ENCODE measurements at places on chromosomes 7 and 10.
A peak's percentile ranks its signal among the peaks of the same experiment; 100 is the strongest.

- no peak for DNase-seq
Measured at GRCh38 chr7:68984306-68984705, 614.0 kb upstream of the AUTS2 start.

DNA sequence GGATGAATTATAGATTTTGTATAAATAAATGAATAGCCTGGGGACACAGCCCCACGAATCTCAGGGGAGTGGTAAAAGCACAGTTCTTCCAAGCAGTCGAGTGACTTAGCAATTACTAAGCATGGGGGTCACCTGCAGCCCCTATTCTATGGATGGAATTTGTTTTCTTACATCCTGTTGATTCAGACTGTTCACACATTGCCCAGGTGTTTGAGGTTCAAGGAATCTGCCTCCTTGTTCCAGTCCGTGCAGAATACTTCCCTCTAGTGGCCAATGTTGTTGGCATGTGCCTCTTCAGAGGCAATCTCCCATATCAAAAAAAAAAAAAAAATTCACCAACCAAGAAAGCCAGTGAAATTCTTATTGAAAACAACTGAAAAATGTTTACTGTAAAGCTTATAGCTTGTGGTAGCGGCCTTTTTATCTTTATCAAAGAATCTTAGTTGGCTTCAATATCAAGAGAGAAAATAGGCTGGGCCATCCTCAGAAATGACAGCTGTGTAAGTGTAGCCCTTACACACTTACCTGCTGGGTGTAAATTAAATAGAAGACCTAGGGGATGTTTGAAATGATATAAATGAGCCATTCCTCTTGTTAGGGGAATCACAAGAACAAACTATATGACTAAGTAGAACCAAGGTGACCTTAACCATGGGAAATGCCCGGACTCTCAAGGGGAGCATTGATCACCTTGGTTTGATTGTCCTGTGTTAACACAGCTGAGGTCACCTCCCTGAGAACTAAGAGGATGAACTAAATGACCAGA, 7.8 kb downstream of the LIPM start:
- DNase-seq = peak; percentile 24

- no peak for DNase-seq
Measured at GRCh38 chr10:75722609-75723008, 291.2 kb downstream of the LRMDA start.

- no peak for DNase-seq
Measured at GRCh38 chr10:6803427-6803783, 223.3 kb upstream of the PRKCQ start.

DNA sequence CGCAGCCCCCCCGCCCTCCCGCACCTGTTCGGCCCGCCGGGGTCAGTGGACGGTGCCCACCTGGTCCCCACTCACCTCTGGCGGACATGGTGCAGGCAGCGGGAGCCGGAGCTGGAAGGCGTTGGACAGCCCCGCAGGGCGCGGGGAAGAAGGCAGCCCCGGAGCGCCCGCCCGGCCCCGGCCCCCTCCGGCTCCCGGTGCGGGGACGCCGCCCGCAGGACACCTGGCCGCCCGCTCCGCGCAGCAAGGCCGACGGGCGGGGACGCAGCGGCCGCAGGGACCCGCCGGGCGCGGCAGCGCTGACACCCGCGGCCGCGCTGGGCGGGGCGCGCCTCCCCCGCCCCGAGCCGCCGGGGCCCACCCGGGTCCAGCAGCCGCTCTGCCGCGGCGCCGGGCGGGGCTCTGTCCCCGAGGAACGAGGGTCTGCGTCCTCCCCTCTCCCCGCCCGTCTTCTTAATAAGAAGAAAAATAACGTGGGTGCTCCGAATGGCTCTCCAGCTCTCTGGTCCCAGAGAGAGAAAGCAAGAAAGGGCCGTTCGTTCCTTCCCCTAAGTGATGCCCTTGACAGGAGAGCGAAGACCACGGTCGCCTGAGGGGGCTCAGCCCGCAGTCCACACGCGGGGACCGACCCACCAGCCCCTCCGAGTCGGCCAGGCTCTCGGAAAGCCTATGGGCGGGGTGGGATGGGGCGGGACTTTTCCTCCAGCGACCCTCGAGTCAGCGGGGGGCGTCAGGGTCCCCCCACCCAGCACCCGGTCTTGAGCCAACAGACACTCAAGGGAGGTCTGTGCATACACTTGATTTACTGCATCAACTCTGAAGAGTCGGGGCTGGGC, 53.4 kb upstream of the FHIP2A start:
- DNase-seq = no peak
